CD4-positive, alpha-beta T cell treated with Interleukin-1 beta for 1 hour (primary cell): ENCODE measurements at places on chromosomes 11 and 22.

GRCh38 chr11:93603225-93604007 lies 58.1 kb upstream of the CEP295 start:
- no peak for DNase-seq

- no peak for DNase-seq
Measured at GRCh38 chr11:31132531-31133421, 236.8 kb downstream of the DCDC1 start.

GRCh38 chr11:112394304-112394703 lies 133.6 kb upstream of the PLET1 start:
- no peak for DNase-seq

DNA sequence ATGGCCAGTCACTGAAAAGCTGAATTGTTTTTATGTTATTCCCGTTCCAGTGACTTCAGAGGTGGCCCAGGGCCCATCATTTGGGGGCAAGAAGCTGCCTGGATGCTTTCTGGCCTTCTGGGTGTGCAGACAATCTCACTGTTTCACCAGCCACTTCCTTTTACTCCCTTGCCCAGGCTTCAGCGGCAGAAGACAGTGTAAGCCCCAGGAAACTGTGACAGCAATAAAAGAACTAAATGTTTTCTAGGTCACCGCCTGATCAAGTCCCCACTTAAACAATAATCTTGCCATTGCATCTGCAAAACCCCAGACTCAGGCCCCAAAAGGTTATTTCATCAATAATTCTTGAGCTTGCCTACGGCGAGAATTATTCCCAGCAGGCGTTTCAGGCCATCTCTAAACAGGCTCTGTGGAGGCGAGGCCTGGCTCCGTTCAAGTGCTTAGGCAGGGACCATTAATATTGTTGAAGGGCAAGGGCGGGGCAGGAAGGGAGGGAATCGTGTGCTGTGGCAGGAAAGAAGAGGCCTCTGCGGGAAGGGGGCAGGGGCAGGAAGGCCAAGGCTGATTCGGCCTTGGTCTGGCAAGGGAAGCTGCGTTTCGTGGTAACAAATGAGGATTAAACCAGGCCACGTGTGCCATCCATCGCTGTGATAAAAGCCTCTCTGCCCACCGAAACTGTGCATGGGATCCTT lies 252.3 kb downstream of the KIRREL3 start:
- DNase-seq, result no peak

DNA sequence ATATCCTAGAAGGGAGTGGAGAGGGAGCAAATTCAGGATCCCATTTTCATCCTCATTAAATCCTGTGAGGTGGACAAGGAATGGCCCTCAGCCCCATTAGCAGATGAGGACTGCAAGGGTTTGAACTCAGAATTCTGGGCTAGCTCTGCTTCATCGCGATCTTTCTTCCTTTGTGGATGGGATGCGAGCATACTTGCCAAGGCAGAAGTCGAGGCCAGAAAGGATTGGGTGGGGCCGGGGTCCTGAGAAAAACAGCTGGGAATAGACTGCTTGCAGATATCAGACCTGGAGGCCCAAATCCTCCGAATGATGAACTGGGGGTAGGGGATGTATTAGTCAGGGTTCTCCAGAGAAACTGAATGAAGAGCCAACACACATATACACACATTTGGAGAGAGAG lies 179.0 kb downstream of the CHST1 start:
- DNase-seq, result no peak

DNA sequence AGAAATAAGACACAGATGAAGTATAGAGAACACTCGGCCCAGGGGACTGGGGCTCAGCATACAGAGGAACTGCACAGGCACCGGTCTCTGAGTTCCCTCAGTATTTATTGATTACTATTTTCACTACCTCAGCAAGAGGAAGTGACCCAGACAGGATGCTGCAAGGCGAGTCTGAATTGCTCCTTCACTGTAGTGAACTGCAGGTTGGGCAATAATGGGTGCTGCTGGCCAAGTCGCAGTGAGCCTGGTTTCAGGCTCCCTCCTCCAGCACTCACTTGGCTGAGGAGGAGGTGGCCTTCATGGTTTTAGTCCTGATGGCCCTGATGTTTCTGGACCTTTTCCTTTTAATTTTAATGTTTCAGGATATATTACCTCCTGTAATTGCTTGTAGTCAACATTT lies 10.4 kb downstream of the OR52K2 start:
- DNase-seq, result peak; percentile 31

GRCh38 chr22:24523873-24524272 lies 28.7 kb downstream of the UPB1 start:
- no peak for DNase-seq

- DNase-seq, result no peak
Measured at GRCh38 chr22:50298937-50299784, 8.3 kb downstream of the PLXNB2 start.

DNA sequence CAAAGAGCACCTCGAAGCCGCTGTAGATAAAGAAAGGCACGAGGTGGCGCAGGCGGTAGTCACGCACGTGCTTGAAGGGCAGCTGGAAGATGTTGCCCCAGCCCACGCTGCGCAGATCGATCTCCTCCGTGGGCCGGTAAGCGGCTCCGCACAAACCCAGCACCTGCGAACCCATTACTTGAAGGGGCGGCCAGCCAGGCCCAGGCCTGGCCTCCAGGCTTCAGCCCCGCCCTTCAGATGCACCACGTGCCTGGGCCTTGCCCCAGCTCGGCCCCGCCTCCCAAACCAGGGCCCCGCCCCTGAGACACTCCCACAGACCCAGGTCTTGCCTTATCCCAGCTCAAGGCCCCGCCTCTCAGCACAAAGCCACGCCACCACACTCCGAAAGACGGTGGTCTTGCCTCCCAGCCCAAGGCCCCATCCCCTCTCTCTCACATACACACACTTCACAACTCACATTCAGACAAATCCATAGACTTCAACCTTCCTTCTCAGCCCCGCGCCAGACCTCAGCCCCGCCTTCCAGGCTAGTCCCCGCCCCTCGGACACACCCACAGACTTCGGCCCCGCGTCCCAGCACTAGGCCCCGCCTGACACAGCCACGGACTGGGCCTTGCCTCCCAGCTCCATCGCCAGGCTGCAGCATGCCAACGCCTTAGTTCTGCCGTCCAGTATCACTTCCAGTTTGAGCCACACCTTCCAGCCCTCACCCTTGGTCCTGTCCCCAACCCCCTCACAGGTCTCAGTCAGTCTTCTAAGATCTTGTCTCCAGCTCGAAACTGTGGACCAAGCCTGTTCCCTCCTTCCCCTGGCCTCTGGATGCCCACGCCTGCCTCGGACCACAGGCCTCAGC lies 7.0 kb downstream of the UNC93B1 start:
- peak; percentile 75 for DNase-seq

DNA sequence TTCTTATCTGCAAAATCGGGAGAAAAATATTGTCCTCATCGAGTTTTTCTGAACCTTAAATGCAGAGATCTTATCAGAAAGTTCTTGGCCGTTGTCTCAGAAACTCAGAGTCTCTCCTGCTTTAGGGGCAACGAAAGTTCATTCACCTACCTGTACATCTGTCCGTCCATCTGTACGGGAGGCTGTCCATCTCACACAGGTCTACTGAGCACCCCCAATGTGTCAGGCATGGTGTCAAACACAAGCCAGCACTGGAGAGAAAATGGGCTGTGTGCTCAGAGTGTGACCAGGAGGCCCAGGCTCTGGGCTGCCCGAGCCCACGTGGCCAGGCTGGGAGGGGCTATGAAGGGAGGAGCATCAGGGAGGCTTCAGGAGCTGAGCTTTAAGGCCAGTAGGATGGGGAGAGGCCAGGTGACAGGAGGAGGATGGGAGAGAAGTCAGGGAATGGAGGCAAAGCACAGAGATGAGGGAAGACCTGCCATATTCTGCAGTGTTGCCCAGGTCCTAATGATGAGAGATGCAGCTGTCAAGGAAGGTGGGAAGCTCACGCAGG lies 62.4 kb upstream of the MYEOV start:
- no peak for DNase-seq

- DNase-seq, result no peak
Measured at GRCh38 chr11:116527180-116527991, 245.4 kb downstream of the BUD13 start.

GRCh38 chr11:126024123-126024522 lies 38.5 kb downstream of the CDON start:
- DNase-seq, result no peak

GRCh38 chr22:35327690-35328471 lies 28.2 kb downstream of the TOM1 start:
- DNase-seq, result no peak

DNA sequence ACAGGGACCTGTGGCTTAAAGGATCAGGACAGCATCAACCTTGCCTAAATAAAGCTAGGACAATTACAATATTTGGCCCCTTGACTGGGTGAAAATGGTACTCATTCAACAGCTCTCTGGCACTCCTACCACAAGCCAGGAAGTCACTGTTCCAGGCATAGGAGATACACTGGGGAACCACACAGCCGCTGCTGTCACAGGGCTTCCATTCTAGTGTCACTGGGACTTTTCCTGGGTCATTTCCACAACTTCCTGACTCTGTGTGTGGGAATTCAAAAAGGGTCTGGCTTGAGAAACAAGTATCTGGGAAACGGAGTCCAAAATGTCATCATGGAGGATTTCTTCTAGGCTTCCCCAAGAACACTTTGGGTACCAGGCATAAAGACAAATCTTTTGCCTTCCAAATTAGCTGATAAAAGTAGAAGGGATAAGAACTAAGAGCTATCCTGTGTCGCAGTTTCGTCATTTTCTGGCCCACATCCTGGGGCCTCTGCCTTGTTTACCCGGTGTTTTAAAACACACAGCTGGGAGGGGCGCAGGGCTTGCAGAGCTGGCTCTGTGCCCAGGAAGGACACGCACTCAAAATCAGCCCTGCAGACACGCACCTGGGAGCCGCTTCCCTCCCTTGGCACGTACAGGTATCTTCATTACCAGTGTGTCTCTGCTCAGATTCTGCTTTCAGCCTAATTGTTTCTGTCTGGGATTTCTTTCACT lies 38.0 kb downstream of the TMEM45B start:
- peak; percentile 75 for DNase-seq

DNA sequence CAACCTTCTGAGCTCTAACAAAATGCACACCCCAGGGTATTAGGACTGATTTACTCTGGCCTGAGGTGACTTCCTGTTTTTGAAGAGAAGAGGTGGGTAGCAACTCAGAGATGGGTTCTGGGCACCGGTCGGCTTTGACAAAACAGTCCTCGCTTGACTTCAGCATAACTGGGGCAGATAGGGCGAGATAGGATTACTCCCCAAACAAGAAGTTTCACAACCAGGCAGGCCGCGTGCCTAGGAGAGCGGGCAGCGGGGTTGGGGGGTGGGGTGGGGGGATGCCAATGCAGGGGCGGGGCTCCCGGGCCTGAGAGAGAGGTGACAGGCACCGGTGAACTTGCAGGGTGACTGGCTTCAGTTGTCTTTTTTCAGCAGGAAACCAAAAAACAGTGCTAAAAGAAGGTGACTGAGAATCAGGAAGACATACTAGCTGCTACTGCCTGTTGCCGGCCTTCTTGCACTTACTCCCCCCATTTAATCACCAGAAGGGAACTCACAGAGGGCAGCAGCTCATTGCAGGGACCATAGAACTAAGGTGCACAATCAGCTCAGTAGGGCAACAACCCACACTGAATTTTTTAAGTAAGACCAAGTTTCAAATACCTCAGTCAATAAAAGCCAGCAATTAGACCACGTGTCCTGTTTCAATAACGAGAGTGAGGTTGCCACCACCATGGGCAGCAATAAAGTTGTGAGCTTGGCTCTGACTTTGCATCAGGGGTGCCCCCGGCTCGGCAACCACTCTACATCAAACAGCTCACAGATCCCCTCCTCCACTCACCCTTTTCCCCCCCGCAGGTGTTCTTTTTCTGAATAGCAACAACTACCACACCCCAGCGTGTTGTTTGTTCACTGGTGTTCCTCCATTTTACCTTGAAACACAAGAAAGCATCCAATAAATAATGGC lies 37.2 kb upstream of the ETS1 start:
- DNase-seq, result peak; percentile 85

GRCh38 chr11:19218216-19218615 lies 16.4 kb upstream of the CSRP3 start:
- DNase-seq, result no peak

DNA sequence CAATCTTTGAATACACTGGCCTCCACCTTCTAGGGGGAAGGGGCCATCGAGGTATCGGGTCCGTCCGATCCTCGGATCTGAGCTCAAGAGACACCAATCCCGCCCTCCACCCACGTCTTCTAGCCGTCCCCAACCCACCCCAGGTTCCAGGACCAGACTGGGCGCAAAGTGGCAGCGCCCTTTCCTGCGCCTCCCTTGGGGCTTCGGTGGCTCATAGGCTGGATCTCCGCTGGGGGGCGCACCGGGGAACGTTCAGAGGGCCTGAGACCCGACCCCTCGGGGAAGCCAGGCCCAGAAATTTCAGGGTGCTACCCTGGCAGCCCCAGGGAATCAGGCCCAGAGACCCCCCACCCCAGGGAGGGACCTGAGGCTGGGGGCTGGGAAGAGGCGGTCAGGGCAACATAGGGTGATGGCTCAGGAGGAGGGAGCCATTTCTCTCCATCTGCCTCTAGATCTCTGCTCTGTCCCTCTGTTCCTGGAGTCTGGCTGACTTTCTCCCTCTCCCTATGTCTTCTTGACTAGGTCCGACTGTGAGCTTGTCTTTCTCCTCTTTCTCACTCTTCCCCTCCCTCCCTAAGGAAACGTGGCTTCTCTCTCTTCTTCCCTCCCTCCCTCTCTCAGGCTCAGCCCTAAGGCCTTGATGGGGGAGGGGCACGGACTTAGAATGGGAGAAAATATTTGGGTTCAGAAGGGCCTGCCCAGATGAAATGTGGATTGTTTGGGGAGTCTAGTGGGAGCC lies 1.1 kb downstream of the CREB3L1 start:
- no peak for DNase-seq

- DNase-seq, result no peak
Measured at GRCh38 chr11:132610216-132610615, 922.1 kb downstream of the OPCML start.

DNA sequence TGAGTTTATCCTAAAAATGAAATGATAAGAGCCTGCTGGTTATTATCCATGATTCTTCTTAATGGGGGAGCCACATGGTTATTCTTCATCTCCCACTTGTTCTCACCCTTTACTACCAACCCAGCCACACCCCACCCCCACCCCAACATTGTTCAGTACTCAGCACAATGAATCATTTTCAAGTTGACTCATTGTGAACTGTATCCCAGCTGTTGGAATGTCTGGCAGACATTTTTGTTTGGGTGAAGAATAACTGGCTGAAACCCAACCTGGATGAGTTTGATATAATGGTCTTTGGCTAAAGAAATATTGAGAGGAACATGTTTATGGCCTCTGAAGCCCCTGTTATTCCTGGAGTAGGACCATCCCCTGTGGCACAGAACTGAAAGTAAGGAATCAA lies 136.2 kb downstream of the ELP4 start:
- DNase-seq, result no peak
